ENCODE measurements at places on chromosomes 11 and 22. TPM values are rescaled to one million over a fixed set of nuclear protein-coding genes. Genes with fewer than 3 reads are reported as not detected.
A peak's percentile ranks its signal among the peaks of the same experiment; 100 is the strongest.

DNA sequence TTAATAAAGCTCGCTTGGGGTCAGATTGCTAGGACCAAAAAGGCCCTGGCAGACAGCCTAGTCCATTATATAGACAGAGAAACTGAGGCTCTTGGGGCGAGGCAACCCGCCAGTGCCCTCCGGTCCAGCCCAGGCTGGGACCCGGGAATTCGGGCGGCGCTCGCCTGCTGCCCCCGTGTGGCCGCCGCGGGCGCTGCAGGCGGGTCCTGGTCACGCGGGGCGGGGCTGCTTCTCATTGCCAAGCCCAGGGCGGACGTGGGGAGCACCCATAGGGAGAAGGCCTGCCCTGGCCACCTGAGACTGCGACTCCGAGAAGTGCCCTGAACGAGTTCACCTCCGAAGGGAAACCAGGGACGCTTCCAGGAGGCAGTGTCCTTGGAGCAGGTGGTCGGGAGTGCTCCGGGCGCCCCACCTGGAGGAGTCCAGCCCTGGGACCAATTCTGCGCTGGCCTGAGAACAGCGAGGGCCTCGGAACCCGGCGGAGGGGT is 36.0 kb upstream of the CSNK1E start:
- no peaks in the 10 kb centered on the region for H3K36me3 ChIP-seq
- H3K4me1 ChIP-seq, result peaks cover 7% of the 10 kb centered on the region
- H3K27me3 ChIP-seq, result peaks cover 4% of the 10 kb centered on the region
- H3K27ac ChIP-seq, result no peak overlapping the region
- peak; percentile 24 for DNase-seq
- no peak overlapping the region for H3K4me3 ChIP-seq

Gene SYT13
- not detected for total RNA-seq

Gene FGF19
- not detected for total RNA-seq

Gene GLYAT
- total RNA-seq, result not detected

DNA sequence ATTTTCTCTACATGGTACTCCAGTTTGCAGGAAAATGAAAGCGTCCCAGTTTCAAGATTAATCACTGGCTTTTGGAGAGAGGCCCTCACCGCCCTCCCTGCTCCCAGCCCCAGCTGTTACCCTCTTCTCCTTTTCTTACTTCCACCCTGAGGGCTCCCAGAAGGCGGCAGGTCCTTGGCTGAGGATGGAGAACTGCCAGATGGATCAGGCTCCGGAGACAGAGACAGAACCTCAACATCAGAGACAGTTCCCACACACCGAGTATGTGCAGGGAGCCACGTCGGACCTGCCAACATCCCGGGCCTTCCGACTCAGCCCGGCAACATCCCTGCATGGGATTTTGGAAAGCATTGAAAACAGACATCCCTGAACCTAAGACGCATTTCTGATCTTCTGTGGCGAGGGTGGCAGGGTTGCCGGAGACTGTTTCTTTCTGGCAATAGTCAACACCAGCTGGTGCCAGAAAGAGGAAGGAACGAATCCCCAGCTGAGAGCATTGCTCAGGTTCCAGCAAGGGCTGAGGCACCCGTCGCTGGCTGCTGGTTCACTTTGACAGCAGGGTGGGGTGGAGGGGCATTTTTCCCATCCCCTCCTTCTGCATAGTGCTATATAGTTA is 467.1 kb downstream of the MIAT start:
- H3K27me3 ChIP-seq, result peaks cover 18% of the 10 kb centered on the region
- peaks cover 9% of the 10 kb centered on the region for H3K36me3 ChIP-seq
- H3K4me1 ChIP-seq, result peaks cover 16% of the 10 kb centered on the region
- H3K4me3 ChIP-seq, result no peak overlapping the region

DNA sequence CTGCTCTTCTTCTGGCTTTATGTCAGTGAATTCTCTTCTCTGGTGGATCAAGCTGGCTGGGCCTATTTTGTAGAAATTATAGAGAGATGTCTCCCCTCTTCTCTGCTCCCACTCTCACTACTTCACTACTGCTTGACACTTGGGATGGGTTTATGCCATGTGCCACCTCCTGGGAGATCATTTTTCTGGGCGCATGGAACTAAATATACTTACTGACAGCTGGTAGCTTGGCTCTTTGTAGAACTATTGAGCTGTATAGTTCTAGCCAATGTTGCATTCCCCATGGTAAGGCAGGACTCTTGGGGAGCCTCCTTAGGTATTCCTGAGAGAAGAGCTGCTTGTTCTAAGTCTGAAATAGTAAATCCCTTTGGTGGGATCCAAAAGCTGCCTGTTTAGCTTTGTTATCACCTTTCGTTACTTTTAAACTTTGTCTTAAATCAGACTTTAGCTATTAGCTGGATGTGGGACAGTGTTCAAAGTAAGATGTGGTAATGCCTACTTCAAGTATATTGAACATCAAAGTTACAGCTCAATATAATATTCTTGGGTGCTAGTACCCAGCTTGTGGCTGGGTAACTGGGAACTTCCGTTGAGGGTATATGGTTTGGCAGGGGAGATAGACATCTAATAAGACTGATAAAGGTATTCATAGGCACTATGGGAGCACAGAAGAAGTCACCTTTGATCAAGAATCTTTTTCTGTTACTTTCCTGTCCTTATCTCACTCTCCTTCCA is 87.5 kb upstream of the RRM1 start:
- no peak for DNase-seq
- no peak overlapping the region for H3K27ac ChIP-seq
- H3K36me3 ChIP-seq, result no peaks in the 10 kb centered on the region
- H3K4me3 ChIP-seq, result no peak overlapping the region
- peaks cover 4% of the 10 kb centered on the region for H3K27me3 ChIP-seq
- H3K4me1 ChIP-seq, result no peaks in the 10 kb centered on the region

DNA sequence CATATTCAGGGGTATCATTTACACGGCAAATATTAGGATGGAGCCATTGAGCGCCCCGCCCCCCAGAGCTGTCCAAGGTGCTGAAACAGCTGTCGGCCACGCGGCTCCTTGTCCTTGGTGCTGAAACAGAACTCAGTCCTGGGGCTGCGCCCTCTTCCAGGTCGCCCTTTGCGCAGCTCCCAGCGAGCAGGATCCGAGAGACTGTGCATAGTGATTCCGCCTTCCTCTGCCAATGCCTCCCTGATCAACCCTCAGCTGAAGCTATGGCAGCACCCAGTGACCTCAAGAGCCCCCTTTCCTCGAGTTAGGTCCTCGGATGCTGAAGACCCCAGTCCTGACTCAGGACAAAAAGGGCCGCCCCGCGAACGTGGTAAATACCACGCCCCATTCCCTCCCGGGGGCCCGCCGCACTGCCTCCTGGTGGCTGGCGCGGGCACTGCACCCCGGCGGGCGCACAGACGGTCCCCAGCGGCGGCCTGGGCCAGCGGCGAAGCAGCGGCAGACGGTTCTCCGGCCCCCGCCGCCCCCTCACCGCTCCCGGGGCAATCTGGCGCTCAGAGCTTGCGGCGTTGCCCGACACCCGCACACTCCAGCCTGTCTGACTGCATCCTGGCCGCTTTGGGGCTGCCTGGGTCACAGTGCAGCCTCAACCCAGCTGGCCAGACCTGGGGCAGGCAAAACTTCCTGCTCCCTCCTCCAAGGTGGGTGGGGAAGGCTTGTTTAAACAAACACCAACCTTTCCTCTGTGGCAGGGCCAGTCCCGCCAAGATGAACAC is 13.4 kb downstream of the SYT7 start:
- DNase-seq, result peak; percentile 43
- no peak overlapping the region for H3K4me3 ChIP-seq
- no peaks in the 10 kb centered on the region for H3K36me3 ChIP-seq
- no peak overlapping the region for H3K27ac ChIP-seq
- peaks cover 42% of the 10 kb centered on the region for H3K27me3 ChIP-seq
- no peaks in the 10 kb centered on the region for H3K4me1 ChIP-seq

Gene TRPC6
- total RNA-seq, result not detected

- H3K4me3 ChIP-seq, result no peak overlapping the region
- H3K27me3 ChIP-seq, result peaks cover 64% of the 10 kb centered on the region
- 0 out of 2 replicates have a peak, but pooled peaks cover 4% of the 10 kb centered on the region for H3K4me1 ChIP-seq
- no peak for DNase-seq
- H3K27ac ChIP-seq, result no peak overlapping the region
Measured at GRCh38 chr11:114058026-114058706, 1.3 kb upstream of the ZBTB16 start.

Gene OR52J3
- not detected for total RNA-seq

Measured in HFFc6 (cell line).